Hair follicular keratinocyte (primary cell): ENCODE measurements at places on chromosomes 6 and 20. TPM values are rescaled to one million over a fixed set of nuclear protein-coding genes. Genes with fewer than 3 reads are reported as not detected.

The BPIFB4 gene
- not detected in 2 replicates for total RNA-seq

The VWA7 gene
- total RNA-seq: 0.19 and 0.86 TPM in 2 replicates

The MLIP gene
- not detected in 2 replicates for total RNA-seq

The TREML1 gene
- total RNA-seq: 0.78 TPM in 1 of 2 replicates, not detected in the other
